Stimulated activated CD8-positive, alpha-beta memory T cell treated with anti-CD3 and anti-CD28 coated beads, Interleukin-4, amount 100 ng/mL, for 1 hour (primary cell): ENCODE measurements at places on chromosomes 5 and 9.

GRCh38 chr5:313265-313664 is 8.2 kb upstream of the AHRR start:
- DNase-seq = no peak

DNA sequence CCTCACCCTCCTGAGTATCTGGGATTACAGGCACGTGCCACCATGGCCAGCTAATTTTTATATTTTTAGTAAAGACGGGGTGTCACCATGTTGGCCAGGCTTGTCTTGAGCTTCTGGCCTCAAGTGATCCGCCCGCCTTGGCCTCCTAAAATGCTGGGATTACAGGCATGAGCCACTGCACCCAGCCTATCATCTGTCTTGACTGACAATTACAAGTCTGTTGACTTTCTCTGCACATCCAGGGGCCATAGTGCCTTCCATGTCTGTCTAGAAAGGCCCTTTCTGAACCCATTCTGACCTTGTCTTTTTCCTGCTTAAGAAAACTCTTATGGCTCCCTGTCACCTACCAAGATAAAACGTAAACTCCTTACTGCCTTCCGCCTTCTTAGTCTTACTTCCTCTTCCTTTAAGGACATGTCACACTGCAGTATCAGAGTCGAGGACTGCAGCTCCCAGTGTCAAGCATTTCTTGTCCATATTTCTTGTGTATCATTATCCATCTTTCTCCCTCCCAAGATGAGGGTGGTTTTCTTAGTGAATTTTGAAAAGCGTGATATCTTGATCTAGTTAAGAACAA is 49.9 kb upstream of the SHB start:
- no peak for DNase-seq

GRCh38 chr5:64295101-64295500 is 129.5 kb downstream of the RNF180 start:
- no peak for DNase-seq

DNA sequence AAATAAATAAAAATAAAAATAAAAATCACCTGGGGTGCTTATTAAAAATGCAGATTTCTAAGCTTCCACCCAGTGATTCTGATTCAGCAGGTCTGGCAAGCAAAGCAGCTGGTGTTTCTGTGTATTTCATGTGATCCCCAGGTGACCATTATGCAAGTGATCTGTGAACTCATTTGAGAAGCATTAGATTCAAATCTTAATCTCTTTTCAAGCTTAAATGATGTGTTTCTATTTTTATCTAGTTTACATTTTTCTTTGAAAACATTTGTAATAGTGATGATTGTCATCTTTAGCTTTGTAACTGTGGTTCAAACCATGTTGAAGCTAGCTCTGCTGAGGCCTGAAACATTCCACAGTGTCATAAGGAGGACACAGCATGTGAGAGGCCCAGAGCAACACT is 804.8 kb upstream of the ZNF608 start:
- no peak for DNase-seq

DNA sequence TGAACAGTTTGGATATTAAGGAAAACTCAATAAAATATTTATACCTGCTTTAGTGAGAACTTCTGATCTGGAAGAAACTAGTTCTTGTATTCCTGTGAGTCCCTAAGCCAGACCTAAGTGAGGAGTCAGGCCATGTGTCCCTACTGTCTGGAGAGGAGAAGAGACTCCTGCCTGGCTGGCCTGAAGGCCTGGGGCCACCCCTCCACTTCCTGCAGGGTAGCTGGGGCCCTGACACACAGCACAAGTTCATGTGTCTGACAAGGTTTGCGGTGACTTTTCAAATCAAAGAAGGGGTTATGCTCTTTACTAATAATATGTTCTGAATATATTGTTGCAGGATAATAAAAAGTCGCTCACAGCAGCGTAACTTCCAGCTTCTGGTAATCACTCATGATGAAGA is 16.1 kb upstream of the IL13 start:
- DNase-seq = no peak

GRCh38 chr5:58115811-58116210 is 344.1 kb downstream of the PLK2 start:
- no peak for DNase-seq

- DNase-seq = no peak
Observed at GRCh38 chr5:9927106-9927505, 297.0 kb upstream of the TAS2R1 start.

DNA sequence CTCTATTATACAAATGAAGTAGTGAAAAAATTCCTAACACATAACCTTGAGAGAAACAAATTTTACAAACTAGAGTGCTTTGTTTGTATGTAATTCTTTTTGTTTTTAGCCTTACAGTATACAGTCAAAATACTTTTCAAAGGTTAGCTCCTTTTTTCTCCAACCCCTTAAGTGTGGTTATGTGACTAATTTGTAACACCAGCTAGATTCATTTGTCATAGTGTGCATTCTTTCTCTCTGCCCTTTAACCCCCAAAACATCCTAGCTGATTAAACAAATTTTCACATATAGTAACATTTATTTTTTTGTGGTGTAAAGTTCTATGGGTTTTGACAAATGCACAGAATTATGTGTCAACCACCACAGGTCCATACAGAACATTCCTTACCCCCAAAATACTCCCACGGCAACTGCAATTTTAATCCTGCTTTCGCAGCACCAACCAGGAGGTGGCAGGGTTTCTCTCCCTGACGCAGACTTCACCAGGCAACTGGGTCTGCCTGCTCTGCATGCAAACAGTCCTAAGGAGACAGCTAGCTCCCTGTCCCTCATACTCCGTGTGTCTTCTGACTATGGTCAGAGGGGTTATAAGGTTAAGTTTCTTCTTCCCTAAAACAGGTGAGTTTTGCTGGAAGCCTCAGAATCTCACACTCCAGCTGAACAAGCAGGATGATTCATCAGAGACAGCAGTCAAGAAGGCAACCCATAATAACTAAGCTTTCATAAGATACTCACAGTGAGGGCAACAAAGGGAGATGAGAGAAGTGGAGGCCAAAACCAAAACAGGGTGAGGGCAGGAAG is 44.5 kb upstream of the NR5A1 start:
- DNase-seq = no peak

DNA sequence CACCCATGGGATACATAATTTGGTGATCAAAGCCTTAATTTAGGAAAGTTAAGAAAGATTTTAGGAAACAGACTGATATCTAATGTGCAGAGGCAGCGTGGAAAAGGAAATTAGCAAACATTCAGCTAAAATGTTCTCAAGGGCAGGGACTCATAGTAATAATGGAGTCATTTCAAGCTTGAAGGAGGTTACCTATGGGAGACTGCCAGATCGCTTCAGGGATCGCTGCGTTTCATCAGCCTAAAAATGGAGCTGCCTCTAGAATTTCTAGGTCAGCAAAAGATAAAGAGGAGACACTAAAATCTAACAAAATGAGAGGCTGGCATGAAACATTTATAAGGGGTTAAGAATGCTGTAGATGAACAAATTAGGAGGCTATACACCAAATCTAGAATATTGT is 115.5 kb downstream of the APBA1 start:
- DNase-seq = no peak

GRCh38 chr5:11608530-11608929 is 295.7 kb downstream of the CTNND2 start:
- no peak for DNase-seq

DNA sequence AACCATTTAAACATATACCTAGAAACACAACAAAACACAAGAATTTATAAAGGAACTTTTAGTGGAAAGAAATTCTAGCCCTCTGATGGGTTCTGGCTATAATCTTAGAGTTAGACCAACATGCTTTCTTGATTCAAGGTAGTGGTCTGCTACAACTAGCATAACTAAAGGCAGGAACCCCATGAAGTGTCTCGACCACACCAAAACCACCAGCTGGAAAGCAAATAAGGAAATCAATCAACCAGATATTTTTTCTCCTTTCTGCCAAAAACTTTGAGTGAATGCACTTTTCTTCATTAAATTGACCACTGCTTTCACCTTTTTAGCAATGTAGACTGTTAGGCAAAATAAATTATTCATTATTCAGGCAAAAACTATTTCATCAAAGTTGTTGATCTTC is 346.4 kb downstream of the EBF1 start:
- no peak for DNase-seq

- no peak for DNase-seq
Observed at GRCh38 chr5:6462671-6463070, 14.0 kb downstream of the UBE2QL1 start.

- no peak for DNase-seq
Observed at GRCh38 chr5:40585537-40586267, 94.0 kb upstream of the PTGER4 start.

- DNase-seq = no peak
Observed at GRCh38 chr5:60350794-60351193, 349.2 kb downstream of the DEPDC1B start.

DNA sequence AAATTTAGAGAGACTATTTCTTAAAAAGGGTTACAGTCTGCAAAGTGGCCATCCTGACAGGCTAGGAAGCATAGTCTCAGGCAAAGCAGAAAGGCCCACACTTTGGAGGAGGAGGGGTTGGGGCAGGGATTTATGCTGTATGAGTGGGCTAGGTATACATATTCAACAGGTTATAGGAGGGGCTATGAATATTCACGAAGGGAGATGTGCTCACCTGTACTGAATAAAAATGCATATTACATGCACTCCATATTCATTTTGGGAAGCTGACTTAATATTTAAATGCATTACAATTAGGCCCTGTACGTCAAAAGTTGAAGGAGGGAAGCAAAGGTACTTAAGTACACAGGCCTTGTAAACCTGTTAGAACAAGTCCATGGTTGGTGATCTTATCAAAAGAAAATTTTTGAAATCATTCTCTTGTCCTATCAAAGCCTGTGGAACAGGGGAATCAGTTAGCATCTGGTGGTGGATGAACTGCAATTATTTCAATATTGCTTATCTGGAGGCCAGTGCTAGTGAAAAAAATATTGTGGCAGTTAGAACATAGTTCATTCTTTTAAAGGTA is 1.6 kb downstream of the CENPP start:
- DNase-seq = no peak

DNA sequence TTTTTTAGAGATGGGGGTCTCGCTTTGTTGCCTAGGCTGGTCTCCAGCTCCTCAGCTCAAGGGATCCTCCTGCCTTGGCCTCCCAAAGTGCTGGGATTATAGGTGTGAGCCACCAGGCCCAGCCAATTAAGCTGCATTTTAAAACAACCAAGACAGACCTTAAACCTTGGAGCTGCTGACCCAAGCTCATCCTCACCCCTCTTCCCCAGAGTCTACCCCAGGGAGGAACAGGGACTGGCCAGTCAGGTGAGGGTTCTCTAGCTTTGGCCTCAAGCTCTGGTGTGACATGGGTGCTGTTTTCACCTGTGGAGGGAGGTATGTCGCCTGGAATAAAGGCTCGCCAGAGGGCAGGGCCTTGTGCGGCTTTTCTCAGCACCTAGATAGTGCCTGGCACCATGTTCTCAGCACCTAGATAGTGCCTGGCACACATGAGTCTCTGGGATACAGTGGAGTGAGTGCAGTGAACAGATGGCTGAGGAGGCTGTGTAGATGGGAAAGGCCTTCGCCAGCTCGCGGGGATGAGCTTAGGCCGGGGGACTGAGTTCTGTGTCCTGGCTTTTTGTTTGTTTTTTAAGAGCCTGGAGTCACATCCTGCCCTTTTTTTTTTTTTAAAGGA is 7.4 kb downstream of the CDK9 start:
- no peak for DNase-seq

DNA sequence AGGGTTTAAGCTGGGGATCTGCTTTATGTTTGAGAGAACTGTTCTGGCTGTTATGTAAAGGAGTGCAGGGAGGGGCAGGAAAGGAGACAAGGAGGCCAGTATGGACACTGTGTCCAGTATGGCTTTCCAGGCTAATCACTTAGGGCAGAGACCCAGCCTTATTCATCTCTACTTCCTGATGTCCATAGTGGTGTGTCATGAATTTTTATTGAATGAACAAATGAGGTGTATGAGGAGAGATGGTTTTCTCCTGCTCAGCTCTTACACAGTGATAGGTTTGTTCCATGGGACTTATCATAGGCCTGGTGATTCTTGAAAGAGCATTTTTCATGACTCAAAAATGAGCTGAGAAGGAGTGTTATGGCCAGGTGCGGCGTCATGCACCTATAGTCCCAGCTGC is 20.5 kb upstream of the FGFR4 start:
- no peak for DNase-seq

- no peak for DNase-seq
Observed at GRCh38 chr5:150901446-150901845, 3.3 kb downstream of the ZNF300 start.

- no peak for DNase-seq
Observed at GRCh38 chr9:93369686-93370085, 81.8 kb upstream of the FAM120A start.

DNA sequence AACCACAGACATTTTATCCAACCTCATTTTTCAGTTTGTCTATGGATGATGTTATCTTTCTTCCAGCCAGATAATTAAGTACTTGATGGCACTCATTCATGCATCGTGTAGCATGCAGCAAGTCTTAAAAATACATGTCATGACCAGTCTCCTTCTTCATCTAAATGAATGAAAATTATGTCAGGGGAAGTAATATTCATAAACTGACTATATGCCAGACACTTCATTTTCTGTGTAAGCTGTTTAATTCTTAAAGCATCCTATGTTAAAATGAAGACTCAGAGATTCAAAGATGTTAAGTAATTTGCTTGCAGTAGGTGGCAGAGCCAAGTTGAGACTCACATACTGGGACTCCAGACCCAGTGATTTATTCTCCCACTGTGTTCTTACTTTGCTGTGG is 181.7 kb upstream of the CD180 start:
- DNase-seq = no peak

GRCh38 chr5:24363789-24364481 is 280.8 kb downstream of the CDH10 start:
- DNase-seq = no peak

DNA sequence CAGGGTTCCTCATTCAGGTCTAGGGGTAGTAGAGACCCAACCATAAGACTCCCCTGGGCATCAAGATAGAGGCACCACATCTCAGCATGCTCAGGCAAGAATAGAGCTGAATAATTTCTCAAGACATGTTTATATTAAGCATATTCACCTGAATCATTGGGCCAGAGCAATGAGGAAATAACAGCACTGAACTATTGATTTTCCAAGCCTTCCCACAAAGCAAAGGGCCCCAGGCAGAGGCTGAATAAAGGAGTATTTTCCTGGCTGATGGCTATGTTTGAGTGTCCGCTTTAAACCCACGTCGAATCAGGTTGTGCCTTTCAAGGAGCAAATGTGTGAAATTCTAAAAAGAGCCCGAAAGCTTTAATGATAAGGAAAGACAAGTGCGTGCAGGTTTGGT is 129.2 kb downstream of the HSD17B3 start:
- no peak for DNase-seq

DNA sequence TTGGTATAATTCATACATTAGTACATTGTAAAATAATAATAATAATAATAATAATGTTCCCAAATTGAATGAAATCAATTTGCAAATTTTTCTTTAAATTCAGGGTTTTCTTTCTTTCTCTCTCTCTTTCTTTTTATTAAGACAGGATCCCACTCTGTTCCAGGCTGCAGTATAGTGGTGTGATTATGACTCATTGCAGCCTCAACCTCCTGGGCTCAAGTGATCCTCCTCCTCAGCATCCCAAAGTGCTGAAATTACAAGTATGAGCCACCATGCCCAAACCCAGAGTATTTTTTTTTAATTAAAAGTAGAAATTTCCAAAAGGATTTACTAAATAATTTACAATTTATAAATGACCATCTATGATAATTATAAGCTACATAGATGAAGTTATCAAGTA is 117.7 kb downstream of the HOMER1 start:
- DNase-seq = no peak
